CD4-positive, alpha-beta T cell treated with Interleukin-21 for 1 hour (primary cell): ENCODE measurements at places on chromosomes 7 and 10.

- DNase-seq, result peak; percentile 13
These were observed 57.0 kb downstream of the HIPK2 start for GRCh38 chr7:139720705-139721231.

- DNase-seq, result no peak
These were observed 76.2 kb downstream of the CTBP2 start for GRCh38 chr10:125084191-125084613.

DNA sequence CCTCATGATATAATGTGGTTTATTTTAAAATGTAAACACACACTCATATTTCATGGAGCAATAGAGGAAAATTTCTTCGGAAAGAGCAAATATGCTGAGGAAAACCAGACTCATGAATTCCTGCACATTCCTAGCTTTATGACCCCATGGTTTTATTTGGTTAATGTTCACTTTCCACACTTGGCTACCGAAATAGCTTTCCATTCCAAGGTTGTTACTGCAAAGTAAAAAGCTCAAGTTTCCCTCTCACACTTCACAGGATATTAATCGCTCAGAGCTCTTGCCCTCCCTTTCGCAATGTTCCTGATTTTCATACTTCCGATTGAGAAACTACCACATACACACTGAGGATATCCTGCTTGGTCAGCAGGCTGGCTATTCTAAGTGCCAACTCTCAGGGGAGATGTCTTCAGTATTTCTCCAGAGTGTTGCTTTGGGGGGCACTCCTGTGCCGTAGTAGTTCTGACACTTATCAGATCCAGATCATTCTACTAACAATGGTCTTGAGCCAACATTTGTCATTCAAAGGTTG, 77.5 kb upstream of the STEAP1B start:
- DNase-seq, result no peak

GRCh38 chr7:128731184-128731583, 8.0 kb upstream of the CALU start:
- DNase-seq, result no peak

DNA sequence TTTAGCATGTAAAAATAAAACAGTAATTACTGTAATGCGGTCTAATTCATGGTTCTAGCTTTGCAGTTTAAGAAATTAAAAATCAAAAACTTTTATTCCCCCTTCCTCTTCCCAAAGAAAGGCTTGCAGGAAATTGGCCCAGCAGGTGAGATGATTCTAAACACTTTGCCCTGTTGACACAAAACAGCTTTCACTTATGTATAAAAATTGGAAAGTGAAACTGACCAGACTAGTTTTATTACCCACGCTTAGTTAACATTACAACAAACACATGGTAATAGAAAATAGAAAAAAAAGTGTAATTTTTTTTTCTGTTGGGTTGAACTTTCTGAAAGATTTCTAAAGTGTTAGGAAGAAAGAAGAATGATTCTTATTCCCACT, 1.2 kb upstream of the CCDC6 start:
- DNase-seq, result peak; percentile 18

GRCh38 chr7:55912748-55913158, 25.5 kb downstream of the ZNF713 start:
- DNase-seq, result no peak

DNA sequence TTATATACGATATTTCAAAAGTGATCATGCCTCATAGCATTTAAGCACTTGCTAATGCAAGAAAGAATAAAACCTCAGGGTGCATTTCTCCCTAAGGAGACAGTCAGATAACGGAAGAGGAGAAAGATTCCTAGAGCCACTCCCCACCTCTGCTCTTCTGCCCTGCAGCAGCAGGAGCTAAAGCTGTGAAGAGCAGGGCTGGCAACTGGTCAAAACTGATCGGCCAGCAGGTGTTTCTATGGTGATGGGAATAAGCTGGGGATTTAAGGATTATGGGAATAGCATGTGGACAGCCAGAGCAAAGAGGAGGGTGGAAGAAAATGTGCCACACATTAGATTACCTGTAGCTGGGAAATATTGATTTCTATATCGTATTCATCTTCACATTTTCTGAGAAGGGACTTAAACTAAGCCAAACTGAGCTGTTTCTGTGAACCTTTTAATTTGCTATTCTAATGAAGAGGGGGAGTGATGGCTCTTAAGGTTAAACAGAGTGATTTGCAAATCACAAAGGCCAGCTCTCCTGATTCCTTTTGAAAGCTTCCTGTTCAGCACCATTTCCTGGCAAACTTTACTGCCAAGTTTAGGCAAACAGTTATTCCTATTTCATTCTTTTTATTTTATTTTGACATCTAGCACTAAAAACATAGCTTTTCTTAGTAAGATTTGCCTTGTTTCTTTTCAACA, 268.9 kb upstream of the PFKP start:
- DNase-seq, result no peak

GRCh38 chr10:34537629-34538231, 277.4 kb downstream of the PARD3 start:
- no peak for DNase-seq

DNA sequence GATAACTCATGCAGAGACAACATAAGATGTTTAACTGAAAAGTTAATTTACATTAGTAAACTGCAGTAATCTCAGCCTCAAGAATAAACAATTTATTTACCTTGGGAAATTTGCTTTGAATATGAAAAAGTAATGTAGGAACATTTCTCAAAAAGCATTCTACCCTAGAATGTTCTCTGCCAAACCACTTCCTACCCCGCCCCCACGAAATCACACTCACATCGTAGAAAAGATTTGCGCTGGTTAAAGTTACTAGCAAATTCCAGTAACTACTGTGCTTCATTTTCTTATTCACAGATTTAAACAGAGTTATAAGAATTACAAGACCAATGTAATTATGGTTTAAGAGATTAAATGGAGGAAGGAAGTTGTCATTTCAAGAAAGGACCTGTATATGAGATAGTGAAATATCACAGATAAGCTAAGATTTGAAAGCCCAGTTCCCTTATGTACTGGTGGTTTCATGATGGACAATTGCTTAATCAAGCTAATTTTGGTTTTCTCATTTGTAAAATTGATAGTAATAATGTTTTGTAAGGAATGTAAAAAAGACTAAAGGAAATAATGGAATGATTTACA, 175.4 kb downstream of the GNAI1 start:
- DNase-seq, result no peak

DNA sequence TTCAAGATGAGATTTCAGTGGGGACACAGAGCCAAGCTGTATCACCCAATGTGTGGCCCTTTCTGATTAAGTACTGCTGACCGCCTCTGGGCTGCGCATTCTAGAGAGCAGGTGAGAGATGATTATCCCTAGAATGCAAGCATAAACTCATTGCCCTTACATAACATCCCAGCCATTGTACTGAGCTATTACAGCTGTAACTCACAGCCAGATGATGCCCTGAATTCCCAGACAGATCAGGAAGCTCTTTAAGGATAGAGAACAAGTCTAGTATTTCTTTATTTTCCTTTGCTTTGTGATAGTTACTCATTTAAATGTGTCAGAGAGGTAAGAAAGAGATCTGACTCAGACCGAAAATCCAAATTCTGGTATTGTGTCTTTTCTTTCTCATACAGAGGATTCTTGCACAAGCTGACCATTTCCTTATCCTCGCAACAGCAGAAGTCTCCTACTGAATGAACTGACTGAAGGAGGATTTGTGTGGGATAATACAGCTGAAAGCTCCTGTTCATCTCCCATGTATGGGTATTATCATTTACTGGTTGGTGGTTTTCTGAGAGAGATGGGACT, 58.4 kb downstream of the ZNF22 start:
- DNase-seq, result no peak

- DNase-seq, result no peak
These were observed 78.9 kb downstream of the UNCX start for GRCh38 chr7:1311406-1312135.

DNA sequence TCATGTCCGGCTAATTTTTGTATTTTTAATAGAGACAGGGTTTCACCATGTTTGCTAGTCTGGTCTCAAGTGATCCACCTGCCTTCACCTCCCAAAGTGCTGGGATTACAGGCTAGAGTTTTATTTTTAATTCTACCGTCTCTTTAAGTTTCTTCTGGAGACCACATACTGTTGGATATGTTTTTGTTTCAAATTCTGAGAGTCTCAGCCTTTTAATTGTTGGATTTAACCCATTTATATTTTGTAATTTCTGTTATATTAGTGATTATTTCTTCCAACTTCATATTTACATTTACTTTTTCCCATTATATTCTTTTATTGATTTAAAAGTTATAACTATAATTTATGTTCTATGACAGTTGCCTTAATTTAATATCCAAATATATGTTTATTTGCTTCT, 139.4 kb downstream of the BMS1 start:
- DNase-seq, result no peak

DNA sequence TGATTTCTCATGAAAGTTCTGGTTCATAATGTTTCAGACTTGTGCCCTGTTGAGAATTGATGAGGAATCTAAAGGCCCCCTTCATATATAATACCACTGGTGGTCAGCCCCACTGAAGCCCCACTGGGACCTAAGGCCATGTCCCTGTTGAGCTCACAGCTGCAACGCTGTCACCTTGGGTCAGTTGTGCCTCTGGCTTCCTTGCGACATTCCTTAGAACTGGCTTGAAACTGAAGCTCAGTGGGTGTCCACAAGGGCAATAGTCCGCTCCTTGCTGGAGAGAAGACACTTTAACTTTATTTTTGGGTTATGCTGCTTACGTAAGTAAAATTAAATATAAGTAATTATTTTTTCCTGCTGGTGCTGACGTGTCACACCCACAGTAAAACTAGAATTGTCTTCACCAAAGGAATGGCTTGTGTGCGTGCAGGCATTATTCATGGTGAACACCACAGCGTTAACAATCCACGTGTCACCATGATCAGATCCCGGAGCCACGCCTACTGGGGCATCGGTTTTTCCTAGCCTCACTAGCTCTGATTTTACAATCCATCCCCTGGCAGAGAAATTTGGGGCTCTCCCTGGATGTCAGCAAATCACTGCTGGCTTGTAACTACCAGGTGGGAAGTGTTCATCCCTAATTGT, 66.5 kb downstream of the BICC1 start:
- no peak for DNase-seq
